Osteoblast (primary cell): ENCODE measurements at places on chromosomes 1 and 21.

GRCh38 chr1:24465638-24466037 is 37.0 kb upstream of the RCAN3 start:
- no peak for DNase-seq

DNA sequence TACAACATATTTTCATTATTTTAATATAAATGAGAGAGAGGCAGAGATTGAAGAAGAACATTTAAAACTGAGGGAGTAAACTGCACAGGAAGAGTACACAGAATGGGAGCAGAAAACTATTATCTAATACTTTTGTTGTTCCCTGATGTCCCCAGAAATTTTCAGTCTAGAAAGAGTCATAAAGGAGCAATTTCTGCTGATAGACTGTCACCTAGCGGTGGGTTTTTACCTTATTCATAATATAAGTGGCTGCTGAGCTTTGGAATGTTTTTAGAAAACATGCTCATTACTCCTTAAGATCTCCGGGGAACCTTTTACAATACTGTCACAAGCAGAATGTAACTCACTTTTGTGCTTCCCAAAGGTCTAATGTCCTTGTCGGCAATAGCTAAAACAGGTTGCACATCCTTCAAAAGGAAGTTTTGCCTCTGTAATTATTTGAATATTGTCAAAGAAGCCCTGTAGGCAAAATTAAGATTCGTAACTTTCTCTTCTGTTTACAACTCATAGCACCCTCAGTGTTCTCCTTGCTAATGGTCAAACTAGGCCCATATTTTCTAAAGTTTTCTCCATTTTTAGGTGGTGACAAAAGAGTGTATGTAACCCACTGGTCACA is 4.9 kb upstream of the NPL start:
- no peak for DNase-seq

DNA sequence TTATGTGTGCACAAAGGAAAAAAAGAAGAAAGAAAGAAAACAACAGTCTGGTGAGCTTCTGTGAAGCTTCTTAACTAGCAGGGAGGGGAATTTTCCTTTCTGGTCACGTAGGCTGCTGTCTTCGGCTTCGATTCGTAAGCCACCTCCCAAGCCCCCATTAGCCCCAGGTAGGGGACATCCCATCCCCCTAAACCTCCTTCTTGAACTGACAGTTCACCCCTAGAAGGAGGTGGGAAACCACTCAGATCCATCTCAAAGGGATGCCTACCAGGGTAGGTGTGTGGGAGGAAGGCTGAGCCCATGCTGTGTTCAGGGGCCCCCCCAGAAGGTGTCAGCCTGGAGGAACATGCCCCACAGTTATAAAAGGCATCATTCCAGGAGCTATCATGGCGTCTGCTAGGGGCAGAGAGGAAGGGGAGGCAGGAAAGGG is 25.8 kb downstream of the CD247 start:
- DNase-seq = no peak

- DNase-seq = peak; percentile 90
Observed at GRCh38 chr1:206556750-206557635, 49.7 kb downstream of the RASSF5 start.

DNA sequence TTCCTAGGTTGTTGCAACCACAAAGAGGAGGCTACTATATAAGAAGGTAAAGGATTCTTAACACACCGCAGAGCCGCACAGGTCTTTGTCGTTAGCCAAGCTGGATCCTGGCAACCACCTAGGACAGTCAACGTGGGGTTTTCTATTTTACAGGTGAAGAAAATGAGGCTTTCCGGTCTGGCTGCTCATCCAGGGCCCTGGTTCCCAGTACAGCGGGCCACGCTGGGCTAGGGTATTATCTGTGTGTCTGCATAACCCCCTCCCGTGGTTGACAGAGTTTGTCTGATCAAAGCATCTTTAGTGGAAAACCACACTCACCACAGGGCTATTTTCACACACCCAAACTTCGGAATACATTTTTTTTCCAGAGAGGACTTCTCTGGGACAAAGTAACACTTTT is 39.0 kb upstream of the PDE9A start:
- no peak for DNase-seq

DNA sequence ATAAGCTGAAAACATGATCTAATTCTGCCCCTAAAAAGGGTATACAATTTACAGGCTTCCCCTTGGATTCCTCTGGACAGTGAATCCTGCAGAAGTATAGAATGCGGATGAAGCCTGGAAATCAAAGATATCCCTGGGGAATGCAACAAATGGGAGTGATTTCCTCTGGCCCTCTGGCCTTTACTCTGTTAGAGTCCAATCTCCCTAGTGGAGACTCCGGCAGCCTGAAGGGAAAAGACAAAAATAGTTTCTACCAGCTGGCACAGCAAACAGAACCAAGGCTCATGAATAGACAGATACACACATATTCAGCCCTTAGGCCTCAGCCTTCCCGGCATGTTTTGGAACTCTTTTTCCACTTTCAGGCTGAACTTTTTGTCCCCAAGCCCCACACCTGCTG is 3.9 kb upstream of the LRRC52 start:
- no peak for DNase-seq

- peak; percentile 98 for DNase-seq
Observed at GRCh38 chr1:205438213-205439158, 16.6 kb upstream of the LEMD1 start.

- peak; percentile 37 for DNase-seq
Observed at GRCh38 chr1:222582099-222582774, 7.5 kb downstream of the TAF1A start.

- DNase-seq = peak; percentile 66
Observed at GRCh38 chr1:98398649-98399048, 262.9 kb upstream of the SNX7 start.

DNA sequence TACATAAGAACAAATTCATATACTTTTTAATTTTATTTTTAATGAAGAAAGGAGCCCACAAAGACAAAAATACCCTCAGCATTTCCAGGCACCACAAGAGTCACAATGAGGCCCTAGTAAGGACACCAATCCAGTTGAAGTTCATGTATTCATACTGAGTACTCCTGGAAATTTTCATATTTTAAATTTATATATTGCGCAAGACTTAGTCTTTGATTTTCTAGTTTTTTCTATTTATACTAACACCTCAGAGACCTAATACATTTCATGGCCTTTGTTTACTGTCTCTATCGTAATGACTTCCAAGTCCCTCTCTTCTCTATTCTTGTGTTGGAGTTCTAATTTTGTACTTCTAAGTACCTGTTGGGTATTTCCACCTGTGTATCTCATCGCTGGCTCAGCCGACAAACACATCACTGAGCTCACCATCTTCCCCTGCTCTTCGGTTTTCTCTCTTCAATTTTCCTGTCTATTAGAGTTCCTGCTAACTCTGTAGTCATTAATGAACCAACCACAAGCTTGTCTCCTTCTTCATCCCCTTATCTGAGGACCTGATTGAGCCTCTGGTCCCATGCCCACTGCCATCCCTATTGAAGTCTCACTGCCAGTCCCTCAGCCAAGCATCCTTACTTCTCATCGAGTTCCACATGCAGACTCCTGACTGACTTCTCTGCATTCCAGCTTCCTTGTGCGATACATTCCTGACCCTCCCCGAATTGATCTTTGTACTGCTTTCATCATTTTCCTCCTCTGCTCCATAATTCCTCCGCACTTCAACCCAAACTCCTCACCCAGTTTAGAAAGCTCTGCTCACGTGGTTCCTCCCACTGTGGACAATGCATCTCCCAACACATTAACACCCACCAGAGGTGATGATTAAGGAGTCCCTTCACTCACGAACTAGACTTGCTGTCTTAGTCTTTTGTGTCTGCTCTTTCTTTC is 17.3 kb upstream of the IRF2BP2 start:
- no peak for DNase-seq

DNA sequence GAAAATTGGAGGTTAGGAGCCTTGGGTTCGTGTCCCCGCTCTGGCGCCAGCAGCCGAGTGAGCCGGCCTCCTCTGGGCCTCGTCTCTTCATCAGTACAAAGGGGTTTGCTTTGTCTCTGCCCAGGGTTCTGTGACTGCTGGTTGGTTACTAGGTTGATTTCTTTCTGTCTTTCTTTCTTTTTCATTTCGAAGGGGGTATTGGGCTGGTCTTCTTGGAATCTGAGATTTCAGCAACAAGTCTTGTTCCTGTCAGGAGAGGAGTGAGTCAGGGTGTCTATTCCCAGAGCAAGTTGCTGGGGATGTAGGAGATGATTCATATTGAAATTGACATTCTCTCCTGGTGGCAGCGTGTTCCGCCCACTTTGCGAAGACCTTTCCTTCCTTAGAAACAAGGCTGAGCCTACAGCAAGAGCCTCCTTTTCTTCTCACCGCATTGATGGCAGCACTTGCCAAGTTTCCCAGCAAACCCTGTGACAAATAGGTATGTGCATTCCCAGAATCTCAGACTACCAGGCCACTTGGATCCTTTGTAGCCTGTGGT is 79.2 kb downstream of the MAN1C1 start:
- peak; percentile 97 for DNase-seq

DNA sequence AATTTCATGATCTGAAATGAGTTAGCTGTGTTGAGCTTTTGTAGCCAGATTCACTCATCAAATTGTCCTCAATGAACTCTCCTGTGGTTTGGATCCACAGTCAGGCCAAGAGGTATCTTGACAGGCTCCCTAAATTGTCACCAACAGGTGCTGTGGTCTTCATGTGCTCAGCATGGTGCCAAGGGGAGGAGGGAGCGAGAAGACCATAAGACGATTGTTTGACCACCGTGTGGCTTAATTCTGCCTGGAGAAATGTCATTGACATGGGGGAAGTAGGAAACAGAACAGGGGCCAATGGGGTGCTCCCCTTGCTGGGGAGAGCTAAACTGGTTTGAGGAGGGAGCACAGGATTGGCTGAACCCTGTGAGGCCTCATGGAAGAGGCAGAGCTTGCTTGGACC is 219.3 kb downstream of the KCNJ6 start:
- DNase-seq = no peak

DNA sequence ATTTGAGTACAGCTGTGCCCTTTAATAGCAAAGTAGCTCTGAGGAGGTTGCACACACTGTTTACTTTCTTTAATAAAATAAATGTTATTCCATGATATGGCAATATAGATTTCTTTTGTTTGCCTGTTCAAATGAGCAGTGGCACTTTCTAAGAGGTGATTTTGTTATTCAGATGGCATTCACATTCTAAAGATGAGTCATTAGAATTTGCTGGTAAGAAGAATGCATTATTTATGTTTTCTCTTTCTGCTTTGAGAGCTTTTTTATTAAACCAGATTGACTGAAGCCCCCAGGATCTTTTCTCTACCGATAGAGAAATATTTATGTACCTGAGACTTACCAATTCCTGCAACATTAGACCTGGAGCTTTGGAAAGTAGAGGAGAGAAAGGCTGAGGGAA is 11.2 kb upstream of the LEPR start:
- no peak for DNase-seq

DNA sequence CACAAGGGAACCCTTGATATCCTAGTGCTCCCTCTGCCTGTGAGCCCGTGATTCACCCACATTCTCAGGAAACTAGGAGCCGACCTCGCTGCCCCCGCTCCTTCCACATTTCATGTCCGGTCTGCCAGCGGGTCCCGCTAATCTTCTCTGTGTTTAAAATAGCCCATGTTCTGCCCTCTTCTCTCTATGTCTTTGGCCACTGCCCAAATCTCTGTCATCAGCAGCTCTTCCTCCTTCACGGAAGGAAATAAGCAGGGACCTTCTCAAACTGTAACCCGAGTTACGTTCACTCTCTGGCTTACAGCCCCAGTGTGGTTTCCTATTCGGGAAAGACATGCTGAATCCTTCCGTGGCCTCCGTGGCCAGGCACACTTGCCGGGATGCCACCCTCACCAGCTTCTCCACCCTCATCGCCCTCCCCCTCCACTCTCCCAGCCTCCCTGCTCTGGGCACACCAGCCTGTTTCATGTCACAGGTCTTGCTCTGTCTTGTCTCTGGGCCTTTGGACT is 21.1 kb upstream of the UBXN10 start:
- DNase-seq = peak; percentile 84

DNA sequence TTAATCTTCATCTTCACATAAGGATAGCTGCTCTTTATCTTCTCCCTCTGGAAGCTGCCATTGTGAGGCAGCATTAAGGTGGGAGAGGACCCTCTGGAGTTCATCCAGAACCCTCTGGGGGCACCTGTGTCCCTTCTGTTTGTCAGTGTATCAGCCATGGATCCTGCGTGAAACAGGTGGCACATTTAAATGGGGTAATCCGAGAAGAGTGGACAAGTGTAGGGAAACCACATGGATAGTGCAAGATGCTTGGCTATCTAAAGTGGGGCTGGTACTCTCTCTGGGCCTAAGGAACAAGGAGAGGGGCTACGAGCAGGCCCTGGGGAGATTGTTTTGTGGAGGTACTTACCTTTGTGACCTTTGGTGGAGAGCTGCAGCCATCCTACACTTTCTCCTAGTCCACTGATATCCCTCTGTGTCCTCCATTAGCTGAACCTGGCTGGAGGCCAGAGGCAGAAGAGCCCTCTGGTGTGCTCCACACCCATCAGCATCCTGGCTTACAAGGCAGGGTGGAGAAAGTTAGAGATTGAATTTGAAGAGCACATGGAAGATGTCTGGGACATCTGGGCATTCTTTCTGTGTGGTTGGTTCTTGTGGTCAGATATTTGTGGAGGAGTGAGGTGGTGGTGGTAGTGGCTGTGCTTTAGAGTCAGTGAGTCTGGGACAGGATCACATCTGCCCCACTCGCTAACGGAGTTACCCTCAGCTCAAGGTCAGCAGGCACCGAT is 117.7 kb downstream of the FGGY start:
- no peak for DNase-seq

GRCh38 chr21:39348040-39348354 is 891 bp downstream of the HMGN1 start:
- DNase-seq = no peak

DNA sequence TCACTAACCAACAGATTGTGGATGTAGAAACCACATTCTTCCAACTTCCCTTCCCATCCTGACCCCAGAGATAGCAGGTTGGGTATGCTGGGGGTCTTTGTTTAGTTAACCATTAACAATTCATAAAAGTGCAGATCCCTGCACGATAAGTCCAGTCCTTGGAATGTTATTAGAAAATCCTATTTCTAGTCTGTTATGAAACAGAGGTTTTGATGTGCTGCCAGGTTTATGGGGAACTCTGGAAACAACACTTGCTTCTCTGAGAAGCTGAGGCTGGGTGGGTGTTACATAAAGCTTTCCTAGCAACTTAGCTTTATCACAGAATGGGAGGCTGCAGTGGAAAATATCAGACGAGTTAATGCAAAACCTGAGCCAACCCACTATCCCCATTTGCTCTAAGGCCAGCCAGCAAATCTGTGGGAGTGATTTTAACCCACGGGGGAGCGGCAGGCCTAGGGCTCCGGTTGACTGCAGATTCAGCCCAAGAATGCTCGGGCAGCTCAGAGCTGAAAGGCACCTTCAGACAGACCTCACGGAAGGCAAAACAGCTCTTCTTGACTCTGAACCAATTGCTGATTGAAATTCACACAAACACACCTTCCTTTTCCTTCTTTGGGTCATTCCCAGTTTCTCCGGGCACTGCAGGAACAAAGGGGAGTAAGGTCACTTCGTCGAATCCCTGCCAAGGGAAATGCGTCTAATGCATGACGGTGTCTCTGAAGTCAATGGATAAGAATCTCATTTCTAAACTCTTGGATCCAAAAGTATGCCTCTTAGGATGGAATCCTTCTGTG is 111.7 kb upstream of the IRF2BP2 start:
- DNase-seq = no peak

- DNase-seq = no peak
Observed at GRCh38 chr1:185367218-185367617, 50.2 kb upstream of the IVNS1ABP start.

- DNase-seq = no peak
Observed at GRCh38 chr1:43963006-43963405, 6.8 kb upstream of the DPH2 start.
